ENCODE measurements at places on chromosomes 5 and 9.

DNA sequence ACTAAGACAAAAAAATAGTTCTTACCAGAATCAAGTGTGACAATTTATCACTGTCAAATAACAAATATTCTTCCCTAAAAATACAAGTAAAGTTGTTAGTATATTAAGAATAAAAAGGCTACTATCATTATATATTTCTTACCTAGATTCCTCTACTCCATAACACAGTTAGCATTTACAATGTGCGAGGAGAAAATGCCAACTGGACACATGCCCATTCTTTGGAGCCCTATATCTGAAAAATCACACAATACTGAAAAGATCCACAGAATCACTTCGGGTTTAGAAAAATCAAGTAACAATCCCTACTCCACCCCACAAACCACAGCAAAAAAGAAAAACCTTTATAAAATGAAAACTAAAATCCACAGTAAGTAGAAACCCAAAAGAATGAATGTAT, 70.9 kb downstream of the PKD2L2 start:
- DNase-seq, result no peak

DNA sequence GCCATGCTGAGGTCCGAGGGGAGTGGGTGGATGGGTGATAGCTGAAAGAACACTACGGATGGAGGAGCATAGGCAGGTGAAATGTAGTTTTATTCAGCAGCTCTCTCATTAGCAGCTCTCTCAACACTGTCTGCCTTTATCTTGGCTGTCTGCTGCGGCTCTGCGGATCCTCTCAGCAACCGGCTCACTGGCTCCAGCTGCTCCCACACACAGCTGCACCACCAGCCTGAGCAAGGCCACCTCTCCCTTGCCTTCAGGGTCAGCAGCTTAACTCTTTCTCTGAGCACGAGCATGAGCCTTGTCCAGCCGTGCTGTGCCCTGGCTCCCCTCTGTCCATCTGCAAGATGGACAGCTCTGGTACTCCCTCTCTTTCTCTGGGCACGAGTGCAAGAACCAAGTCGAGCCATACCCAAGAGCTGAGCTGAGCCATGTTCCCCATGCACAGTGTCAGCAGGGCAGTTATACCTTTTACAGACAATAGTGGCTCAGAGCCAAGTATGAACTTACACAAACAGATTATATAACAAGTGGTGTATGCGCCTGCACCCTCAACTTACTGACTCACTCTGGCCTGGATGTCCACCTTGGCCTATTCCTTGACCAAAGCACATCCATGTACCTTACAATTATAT, 108.5 kb downstream of the MACIR start:
- DNase-seq, result no peak

- peak; percentile 38 for DNase-seq
Measured at GRCh38 chr5:122967625-122968024, 68.9 kb downstream of the PPIC start.

DNA sequence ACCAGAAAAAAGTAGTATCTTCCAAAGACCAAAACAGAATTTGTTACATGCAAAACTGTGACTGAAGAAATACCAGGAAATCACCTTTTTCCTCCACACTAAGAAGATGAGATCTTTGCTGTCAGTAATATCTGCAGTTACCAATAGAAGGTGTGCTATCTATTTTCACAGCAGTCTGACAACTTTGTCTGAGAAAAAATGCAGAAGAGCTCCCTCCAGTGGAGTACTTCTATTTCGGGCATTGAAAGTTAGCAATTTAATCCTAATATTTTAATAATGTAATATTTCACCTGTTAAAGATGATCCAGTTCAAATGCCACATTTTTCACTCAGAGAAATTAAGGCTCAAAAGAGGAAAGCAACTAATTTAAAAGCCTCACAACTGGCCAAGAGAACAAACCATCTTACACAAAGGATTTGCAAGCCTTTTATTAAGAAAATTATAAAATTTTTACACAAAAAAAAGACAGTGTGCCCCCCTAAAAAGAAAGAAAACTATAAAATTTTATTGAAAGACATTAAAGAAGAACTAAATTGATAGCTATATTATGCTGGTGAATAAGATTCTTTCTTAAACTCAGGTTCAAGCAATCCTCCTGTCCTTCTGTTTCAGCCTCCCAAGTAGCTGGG, 50.6 kb downstream of the DEPDC1B start:
- DNase-seq, result peak; percentile 48

DNA sequence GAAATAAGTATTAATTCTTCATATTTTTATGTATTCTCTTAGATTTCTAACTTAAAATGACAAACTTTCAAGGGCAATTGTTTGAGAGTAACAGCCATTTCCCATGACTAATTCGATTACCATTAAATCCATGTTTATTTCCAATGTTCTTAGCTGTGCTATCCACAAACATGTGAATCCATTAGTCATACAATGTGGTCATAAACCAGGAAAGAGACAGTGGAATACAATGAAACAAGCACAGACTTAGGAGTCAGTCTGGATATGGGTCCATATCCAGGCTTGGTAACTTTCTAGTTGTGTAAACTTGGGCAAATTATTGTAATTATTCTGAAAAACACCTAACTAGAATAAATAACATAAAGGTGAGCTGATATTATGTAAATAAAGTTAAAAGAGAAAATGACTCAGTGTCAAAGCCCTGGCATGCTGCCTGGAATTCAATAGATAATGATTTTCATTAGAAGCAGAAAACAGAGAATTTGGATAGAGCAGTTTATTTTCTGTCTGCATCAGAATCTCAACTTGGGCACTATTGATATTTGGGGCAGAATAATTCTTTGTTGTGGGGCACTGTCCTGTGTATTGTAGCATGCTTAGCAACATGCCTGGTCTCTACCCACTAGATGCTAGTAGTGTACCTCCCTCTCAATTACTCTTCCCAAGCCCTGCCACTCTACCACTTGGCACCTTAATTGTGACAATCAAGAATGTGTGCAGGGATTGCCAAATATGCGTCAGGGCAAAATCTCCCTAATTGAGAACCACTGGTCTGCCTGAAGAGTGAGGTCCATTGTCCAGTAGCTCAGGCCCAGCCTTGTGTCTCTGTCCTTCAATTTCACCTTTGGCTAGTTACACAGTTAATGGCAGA, 44.7 kb upstream of the SLC27A6 start:
- no peak for DNase-seq

DNA sequence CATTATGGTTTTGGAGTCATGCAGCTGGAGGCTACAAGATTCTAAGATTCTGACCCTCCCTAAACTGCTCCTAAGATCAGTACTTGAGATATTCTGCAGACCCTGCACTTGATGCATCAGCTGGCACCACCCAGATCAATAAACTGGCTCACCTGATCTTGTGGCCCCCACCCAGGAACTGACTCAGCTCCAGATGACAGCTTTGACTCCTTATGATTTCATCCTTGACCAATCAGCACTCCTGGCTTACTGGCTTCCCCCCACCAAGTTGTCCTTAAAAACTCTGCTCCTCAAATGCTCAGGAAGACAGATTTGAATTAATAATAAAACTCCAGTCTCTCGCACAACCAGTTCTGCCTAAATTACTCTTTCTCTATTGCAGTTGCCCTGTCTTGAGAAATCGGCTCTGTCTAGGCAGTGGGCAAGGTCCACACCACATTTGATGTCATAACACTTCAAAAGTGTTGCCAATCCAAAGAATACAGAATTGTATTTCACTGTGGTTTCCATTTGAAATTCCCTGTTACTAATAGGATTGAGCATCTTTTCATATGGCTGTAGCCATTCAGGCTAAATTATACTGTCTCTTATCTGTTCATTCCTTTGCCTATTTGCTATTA, 14.8 kb upstream of the SLC30A5 start:
- DNase-seq, result no peak

DNA sequence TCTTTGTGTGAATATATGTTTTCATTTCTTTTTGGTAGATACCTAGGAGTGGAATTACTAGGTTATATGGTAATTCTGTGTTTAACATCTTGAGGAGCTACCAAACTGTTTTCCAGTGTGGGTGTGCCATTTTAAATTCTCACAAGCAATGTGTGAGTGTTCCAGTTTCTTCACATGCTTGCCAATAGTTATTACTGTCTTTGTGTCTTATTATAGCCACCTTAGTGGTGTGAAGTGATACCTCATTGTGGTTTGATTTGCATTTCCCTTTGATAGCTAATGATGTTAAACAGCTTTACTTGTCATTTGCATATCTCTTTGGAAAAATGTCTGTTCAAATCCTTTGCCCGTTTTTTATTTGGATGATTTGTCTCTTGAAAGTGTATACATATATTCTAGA, 513.0 kb downstream of the TMEM38B start:
- DNase-seq, result no peak

GRCh38 chr9:128529191-128529590, 23.2 kb upstream of the SPTAN1 start:
- no peak for DNase-seq

- no peak for DNase-seq
Measured at GRCh38 chr9:115099901-115100300, 18.1 kb downstream of the TNC start.

DNA sequence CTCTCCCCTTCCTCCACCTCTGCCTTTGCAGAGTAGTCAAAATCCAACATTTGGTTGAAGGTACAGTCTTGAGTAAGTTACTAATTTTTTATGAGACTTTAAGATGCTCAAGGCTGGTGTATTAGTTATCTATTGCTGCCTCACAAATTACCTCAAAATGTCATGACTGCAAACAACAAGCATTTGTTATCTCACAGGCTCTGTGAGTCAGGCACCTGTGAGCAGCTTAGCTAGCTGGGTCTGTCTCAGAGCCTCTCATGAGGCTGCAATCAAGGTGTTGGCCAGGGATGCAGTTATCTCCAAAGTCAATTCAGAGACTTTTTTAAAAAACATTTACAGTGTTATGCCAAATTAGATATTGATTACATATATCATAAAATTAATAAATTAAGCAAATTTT, 371.3 kb upstream of the RGMB start:
- no peak for DNase-seq

DNA sequence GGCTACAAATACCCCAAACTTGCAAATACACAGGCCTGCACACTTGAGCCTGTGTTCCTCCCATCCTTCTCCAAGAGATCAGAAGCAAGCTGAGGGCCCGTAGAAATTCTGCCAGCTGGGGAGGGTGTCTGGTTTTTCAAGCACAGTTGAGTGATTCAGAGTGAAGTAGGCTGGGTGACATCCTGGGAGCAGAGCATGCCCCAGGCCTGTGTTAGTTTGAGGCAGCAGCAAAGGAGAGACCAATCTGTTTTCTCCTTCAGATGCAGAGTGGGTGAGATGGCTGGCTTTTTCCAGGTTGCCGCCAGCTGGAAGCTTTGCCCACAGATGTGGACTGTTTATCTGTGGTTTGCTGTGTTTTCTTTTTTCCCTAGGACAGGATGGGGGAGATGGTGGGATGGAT, 63.1 kb downstream of the RCL1 start:
- no peak for DNase-seq

- peak; percentile 70 for DNase-seq
Measured at GRCh38 chr9:128724744-128725211, 851 bp upstream of the ZDHHC12 start.

- DNase-seq, result peak; percentile 36
Measured at GRCh38 chr5:322942-323879, 1.7 kb downstream of the AHRR start.

- no peak for DNase-seq
Measured at GRCh38 chr5:93603793-93604643, 21.0 kb downstream of the NR2F1 start.

DNA sequence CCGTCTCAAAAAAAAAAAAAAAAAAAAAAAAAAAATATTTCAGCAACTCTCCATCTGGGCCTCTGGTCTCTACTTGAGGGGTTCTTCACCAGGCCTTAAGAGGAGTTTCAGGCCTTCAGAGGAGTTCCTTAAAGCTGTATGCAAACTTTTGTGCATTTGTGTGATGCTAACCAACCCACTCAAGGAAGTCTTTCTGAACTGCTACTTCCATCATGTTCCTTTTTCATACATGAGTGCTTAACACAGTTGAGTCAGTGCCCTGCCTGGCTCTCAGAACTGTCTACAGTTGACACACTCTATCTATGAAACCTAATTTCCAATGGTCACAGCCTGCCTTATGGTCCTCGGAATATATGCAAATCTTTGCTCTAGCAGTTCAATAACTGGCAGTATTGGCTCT, 146.5 kb downstream of the MEF2C start:
- no peak for DNase-seq

DNA sequence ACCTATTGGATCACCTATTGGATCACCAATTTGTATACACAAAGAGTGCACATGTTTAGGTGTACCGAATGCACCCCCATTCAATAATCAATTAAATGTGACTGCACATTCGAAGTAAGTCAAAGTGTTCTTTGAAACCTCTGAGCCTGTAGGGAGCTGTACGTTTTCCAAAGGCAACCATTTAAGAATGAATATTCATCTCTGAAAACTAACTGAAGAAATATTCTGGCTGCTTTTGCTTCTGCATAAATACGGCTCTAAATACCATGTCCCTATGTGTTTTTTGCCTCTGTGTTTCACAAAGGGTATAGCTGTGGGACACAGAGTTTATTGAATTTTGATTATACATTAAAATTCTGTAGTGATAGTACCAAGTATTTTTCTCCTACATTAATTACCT, 95.4 kb downstream of the ITGA1 start:
- DNase-seq, result no peak

DNA sequence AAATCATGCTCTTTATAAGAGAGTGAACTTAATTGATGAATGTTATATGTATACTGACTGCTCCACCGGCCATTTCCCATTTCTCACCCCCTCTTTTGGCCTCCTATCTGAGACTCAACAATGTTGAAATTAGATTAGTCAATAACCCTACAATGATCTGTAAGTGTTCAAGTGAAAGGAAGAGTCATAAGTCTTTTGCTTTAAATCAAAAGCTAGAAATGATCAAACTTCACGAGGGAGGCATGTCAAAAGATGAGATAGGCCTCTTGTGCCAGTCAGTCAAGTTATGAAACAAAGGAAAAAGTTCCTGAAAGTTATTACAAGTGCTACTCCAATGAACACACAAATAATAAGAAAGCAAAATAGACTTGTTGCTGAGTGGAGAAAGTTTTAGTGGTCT, 83.1 kb downstream of the NLN start:
- DNase-seq, result no peak

DNA sequence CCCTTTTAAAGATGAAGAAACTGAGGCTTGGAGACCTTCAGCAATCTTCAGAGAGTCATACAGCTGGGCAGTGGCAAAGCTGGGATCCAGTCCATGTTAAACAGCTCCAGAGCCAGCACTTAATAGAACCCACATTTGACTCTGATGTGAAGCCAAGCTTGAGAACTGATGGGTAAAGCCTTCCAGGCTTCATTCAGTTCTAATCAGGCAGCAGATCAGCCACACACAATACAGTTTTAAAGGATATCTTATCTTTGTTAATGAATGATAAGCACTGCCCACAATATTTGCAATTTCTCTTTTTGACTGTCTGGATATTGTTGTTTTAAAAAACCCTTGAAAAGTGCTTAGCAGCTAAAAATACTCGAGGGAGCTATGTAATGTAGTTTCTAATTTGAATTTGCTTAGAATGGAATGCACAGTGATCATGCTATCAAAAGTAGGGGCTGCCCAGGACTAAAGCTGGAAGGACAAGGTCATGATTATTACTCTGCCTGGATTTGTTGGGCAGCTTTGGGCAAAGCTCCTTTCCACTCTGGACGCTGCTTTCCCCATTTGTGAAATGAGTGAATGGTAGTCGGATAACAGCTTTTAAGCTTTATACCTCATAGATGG, 31.3 kb upstream of the HTR4 start:
- no peak for DNase-seq

Data from GM13976 (cell line).